ENCODE measurements at places on chromosomes 6 and 20.

GRCh38 chr6:35497571-35498421 lies 917 bp upstream of the TEAD3 start:
- DNase-seq = no peak

DNA sequence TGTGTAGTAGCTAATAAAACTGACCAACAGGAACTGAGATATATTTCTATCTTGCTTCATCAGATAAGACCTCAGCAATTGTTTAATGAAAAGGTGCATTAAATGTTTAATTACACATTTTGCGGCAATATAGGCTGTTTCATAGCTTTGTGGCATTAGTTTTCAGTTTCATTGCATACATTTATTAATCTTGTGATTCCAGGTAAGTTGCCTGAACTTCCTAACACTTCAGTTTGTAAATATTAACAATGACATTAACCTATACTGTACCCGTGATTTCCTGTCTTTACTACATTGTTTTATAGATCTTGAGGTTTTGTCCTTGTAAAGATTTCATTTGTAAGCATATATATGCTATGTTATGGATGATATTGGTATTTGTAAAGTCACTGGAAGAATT lies 66.5 kb downstream of the PKIB start:
- no peak for DNase-seq

DNA sequence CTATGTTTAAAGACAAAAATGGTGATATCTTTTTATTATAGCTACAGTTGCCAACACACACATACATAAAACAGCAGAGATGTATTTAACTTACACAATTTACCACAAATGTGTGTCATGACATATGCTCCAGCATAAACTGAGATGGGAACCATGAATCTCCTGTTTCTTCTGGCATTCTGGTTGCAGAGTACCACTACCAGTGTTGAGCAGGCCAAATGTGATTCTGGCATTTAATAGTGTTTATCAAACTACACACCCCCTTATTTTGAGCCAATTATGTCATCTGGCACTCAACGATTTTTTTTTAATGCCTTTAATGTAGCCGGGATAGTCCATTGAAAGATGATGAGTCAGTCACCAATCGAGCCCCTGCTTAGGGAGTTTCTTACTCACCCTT lies 59.0 kb upstream of the TPD52L1 start:
- no peak for DNase-seq

- no peak for DNase-seq
These were observed 77.6 kb downstream of the SAMD5 start for GRCh38 chr6:147586044-147586443.
